Upper lobe of right lung (tissue), 1 donor: ENCODE measurements at places on chromosomes 16 and 17.

DNA sequence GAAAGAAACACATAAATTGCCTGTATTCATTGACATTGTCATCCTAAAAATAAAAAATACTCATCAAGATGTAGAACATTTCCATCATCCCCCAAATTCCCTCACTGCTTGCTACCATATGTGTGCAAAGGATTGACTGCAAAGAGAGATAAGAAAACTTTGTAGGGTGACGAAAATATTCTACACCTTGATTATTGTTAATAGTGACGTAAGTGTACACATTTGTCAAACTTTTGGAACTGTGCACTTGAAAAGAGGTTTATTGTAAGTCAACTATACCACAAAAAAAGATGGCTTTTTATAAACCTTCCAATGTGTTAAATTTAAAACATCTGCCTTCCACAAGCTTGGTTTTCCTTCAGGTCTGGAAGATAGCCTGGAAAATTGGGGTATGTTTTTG is 359.5 kb downstream of the CDH8 start:
- no peak for DNase-seq

- peak; percentile 57 for DNase-seq
Observed at GRCh38 chr17:80328634-80329380, 68.2 kb downstream of the RNF213 start.

- DNase-seq, result peak; percentile 29
Observed at GRCh38 chr17:76151896-76152454, 10.9 kb upstream of the FOXJ1 start.

DNA sequence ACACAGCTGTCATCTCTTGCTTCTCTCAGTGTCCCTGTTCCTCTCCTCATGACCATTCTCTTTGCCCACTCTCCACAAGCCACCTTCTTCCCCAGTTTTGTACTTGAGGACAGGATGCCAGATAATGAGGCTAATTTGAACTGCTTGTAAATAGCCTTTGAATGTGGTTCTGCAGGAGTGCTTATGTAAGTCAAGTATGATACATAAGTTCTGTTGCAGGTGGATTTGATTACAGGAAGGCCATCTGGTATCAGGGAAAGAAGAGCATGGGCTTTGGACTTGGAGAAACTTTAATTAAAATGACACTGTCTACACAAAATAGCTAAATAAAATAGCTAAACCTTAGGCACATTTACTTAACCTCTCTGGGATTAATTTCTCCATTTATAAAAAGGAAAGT is 120.2 kb upstream of the HLF start:
- no peak for DNase-seq

DNA sequence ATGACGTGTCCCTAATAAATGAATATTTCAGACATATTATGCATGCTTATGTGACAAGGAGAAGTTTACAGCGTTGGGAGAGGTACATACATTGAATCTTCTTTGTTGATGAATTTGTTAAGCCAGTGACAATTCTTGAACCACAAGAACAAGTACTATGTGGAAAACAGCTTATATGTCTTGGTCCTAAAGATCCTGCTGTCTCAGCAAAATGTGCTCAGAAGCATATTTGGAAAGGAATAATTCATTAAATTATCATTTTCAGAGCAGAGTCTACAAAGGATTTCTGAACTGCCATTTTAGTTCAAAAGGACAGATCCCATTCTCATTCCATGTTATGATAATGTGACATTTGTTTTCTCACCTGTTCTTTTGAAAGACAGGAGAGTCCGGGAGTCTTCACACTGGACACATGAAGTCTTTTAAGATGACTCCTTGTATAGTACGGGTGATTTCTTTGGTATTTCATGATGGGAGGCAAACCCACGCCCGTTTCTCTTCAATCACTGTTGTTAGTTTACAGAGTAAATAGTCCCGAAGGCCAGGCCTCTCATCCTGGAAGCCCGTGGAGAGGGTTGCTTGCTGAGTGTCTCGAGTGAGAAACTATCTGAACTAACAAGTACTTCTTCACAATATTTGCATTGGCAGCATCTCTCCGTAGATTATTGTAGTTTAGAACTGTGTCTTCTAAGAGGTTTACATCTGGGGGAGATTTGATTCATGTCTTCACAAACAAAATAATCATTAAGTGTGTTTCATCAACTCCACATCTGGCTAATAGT is 26.7 kb downstream of the VPS35L start:
- no peak for DNase-seq

GRCh38 chr16:11801481-11802021 is 4.5 kb upstream of the ZC3H7A start:
- DNase-seq, result peak; percentile 15

GRCh38 chr16:17469741-17470181 is 999 bp downstream of the XYLT1 start:
- no peak for DNase-seq

DNA sequence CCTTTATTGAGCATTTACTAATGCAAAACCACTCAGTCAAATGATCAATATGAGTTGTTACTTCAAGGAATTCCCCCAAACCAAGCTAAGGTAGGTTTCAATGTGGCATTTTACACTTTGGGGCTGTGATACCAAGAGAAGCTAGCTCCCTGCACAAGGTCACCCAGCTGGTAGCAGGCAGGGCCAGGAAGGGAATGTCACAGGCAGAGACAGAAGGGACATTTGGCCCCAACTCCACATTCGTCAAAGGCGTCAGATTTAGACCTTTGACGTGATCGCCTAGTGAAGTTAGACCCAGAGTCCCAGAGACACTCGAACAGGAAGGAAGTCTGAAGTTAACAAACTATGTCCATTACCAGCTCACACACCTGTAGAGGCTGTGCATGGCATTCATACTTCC is 5.5 kb upstream of the SMG1 start:
- no peak for DNase-seq

DNA sequence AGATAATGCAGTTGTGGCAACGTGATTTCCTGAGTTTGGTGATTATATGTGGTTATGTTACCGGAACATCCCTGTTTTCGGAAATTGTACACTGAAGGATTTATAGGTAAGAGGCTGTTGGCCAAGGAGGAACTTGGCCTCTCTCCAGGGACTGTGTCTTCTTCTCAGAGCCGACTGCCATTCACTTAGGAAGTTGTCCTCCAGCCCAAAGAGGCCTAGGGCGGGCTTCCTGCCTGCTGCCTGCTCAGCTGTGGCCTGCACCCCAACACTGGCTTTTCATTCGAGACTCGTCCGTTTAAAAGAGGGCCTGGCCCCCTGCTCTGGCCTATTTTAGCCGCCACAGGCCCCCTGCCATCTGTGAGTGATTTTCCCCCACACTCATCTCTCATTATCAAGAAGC is 64.3 kb downstream of the ZDHHC7 start:
- no peak for DNase-seq

DNA sequence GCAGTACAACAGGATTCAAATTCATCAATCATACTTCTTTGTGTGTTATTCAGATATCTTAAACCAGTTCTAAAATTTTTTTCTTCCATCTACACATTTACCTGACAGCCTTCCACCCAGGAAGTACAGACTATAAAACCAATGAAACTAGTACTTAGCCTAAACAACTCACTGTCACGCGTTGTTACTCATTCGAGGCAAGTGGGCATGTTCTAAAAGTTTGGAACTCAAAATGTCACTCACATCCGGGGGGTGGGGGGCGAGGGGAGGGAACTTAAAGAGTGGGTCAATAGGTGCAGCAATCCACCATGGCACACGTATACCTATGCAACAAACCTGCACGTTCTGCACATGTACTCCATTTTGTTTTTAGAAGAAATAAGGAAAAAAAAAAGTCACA is 90.4 kb upstream of the PLEKHM1 start:
- DNase-seq, result no peak

DNA sequence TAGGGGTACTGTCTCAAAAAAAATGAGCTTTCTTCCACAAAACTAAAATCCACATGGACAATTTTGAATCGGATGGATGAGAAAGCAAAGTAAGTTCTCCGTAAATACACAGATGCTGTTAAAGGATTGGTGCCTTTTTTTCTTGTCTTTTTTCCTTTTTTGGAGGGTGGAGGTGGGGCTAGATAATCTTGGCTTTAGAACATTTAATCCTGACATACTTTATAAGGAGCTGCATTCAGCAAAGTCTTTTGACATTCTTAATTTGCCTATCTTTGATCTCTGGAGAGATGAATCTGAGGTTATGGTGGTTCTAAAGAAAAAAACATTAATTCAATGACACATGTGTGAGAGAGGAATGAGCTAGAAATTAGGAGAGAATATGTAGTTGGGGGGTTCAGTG is 312.3 kb upstream of the KCNJ16 start:
- no peak for DNase-seq

GRCh38 chr17:19017401-19017800 is 12.8 kb upstream of the FAM83G start:
- peak; percentile 48 for DNase-seq

- no peak for DNase-seq
Observed at GRCh38 chr17:48472411-48473281, 42.6 kb upstream of the SKAP1 start.

DNA sequence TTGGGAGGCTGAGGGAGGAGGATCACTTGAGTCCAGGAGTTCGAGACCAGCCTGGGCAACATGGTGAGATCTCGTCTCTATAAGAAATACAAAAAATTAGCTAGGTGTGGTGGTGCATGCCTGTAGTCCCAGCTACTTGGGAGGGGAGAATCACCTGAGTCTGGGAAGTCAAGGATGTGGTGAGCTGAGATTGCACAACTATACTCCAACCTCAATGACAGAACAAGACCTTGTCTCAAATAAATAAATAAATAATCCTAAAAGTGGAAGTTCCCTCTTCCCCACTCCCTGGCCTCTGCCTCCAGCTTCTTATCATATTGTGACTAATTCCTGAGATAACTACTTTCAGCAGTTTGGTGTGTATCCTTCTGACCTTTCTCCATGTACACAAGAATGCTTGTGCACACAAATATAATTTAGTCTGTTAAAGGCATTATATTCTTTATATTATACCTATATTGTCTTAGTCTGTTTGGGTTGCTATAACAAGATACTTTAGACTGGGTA is 23.5 kb upstream of the DNAJA2 start:
- DNase-seq, result no peak

GRCh38 chr17:64356304-64356686 is 34.4 kb downstream of the PECAM1 start:
- DNase-seq, result peak; percentile 6
